ENCODE measurements at places on chromosomes 5 and 9.
A peak's percentile ranks its signal among the peaks of the same experiment; 100 is the strongest.

DNA sequence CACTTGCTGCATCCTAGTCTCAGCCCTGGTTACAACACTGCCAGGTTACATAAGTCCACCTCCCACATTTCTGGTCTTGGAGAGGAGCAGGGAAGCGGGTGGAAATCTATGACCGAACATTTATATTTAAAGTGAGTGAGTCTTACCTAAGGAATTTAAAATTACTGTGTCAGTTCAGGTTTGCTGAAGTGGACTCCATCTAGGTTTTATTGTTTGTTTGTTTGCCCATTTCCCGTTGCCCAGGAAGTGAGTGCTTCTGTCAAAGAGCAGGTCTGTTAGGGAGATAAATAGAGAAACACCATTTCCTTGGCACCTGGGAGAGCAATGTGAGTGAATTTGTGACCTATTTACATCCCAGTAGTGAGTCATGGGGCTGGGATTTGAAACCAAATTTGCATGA, 179.5 kb downstream of the KIF4B start:
- DNase-seq = no peak

GRCh38 chr9:15370466-15371447, 51.9 kb upstream of the SNAPC3 start:
- peak; percentile 20 for DNase-seq

DNA sequence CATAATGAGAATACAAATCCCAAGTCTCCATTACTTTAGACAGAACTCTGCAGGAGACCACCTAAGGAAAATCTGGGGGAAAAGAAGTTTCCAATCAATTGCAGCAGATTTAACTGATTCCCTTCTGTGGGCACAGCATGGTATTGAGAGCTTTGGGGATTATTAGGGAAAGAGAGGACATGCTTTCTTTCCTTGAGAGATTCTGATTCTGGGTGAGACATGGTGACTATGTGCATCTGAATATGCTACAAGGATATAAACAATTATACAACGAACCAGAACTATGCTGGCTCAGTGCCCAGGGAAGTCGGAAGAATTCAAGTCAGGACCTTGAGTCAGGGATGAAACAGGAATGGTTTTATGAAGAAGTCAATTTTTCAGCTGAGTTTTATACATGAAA, 183.7 kb downstream of the PDE4D start:
- peak; percentile 72 for DNase-seq

DNA sequence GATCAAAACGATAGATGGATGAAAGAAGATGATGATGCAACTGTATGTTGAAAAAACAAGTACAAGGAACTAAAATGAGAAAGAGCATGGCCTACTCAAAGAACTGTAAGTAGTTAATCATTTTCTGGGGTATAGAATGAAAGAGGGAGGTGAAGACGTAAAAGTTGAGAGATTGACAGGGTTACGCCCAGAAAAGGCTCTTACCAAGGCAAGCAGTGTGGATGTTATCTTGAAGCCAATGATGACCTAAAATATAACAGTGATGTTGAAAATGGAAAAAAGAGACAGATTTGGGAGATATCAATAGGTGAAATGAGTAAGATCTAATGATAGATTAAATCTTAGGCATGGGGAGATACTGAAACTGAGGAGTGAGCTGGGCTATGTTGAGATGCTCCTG, 80.4 kb upstream of the GNAQ start:
- no peak for DNase-seq

DNA sequence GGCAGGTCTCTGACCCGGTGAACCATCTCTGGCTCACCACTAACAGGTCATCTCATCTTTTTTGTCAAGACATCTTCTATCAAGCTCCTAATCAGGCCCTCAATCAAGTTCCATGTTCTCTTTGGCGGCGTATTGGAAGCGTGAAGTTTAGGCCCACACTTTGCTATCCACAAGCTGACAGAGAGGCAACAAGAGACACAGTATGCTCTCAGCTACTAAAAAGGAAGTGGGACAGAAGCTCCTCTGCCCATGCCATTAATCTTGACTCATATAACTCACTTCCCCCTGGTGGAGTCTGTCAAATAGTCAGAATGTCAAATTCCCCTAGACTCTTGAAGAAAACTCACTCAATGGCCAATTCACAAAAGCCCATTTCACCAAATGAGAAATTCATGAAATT, 77.6 kb upstream of the TMC1 start:
- no peak for DNase-seq

DNA sequence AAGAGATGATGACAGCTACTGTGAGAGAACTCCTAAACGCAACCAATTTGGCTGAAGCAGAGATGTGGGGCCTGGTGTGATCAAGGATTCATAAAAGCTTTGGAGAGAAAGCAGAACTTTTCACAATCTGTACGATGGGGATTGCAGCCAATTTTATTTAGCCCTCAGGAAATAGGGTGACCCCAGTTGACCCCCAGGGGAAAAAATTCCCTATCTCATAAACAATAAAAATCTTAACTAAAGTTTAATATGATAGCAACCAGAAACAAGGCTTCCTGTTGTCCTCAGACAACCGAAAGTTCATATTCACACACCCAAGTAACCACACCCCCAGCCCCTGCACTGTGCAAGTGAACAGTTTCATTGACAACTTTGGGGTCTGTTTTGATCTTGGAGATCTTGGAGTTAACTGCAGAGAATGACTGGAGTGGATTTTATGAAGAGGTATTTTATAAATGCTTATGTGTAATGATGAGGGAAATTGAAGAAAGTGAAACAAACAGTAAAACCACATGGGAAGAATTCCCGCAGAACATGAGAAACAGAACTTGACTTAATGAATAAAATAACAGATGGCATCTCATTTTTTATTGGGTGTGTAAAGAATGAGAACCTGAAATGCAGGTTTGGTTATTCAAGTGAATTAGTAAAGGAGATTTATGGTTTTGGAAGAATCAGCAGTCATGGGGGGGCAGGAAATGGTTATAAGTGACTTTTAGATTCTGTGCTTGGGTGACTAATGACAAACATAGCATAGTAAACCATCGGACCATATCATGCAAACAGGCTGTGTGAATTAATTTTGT, 94.5 kb downstream of the PDE4D start:
- DNase-seq = peak; percentile 73

- DNase-seq = peak; percentile 55
Observed at GRCh38 chr9:129458155-129458661, 162.7 kb downstream of the C9orf50 start.

- peak; percentile 69 for DNase-seq
Observed at GRCh38 chr9:128124873-128125579, 2.5 kb downstream of the PTGES2 start.

Measured in fibroblast of villous mesenchyme (primary cell).